Naive thymus-derived CD8-positive, alpha-beta T cell (primary cell): ENCODE measurements at places on chromosomes 7 and 10.
A peak's percentile ranks its signal among the peaks of the same experiment; 100 is the strongest.

DNA sequence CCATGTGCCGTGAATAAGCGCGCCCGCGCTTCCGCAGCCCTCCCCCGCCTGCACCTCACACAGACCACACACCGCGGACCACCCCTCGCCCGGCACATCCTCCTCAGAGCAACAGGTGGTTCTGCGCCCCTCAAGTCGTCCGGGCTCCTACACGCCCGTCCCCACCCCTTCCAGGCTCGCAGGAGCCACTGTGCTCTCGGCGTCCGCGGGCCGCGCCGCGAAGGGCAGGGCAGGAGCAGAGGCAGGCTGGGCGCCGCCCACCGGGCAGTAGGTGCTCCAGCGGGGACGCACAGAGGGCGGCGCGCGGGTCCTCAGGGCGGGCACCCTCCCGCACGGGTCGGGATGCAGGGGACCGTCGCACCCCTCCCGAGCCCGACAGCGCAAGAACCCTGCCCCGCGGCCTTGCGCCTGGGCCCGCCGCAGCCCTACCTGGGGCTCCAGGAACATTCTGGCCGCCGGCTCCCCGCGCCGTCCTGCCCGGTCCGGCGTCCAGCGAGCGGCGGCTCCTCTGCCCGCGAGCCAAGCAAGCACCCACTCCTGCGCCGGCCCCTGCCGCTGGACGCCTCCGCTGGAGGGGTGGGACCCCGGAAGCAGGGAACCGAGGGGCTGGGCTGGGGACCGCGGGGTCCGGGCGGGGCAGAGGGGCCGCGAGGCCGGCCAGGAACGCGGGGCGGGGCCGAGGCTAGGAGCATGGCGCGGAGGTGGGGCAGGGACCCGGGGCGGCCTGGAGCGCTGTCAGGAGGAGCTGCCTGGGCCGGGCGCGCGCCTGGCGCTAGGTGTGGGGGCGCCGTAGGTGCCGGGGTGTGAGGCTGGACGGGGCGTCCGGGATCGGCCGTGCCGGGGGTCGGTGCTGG is 37.4 kb downstream of the RASGEF1A start:
- DNase-seq, result peak; percentile 23

- no peak for DNase-seq
Measured at GRCh38 chr10:99382176-99382575, 48.2 kb downstream of the GOT1 start.

DNA sequence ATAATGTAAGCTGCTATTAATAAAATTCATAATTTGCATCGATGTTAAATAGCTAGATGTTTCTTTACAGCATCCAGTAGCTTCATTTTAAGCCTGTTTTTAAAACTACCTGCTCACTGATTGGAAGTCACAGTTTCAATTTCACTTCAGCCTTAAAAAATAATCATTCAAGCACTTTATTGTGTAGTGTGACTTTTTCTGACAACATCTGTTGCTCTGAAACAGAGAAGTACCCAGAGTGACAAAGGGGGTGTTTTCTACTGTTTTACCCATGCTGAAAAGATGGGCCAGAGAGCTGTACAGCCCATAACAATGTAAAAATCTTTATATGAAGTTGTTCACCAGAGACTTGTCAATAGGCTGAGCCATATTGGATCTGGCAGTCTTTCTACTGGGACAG is 437.2 kb downstream of the MDFIC start:
- DNase-seq, result no peak

- DNase-seq, result no peak
Measured at GRCh38 chr10:60139798-60140566, 233.6 kb upstream of the CCDC6 start.

- DNase-seq, result no peak
Measured at GRCh38 chr10:32854435-32854834, 103.6 kb downstream of the ITGB1 start.

DNA sequence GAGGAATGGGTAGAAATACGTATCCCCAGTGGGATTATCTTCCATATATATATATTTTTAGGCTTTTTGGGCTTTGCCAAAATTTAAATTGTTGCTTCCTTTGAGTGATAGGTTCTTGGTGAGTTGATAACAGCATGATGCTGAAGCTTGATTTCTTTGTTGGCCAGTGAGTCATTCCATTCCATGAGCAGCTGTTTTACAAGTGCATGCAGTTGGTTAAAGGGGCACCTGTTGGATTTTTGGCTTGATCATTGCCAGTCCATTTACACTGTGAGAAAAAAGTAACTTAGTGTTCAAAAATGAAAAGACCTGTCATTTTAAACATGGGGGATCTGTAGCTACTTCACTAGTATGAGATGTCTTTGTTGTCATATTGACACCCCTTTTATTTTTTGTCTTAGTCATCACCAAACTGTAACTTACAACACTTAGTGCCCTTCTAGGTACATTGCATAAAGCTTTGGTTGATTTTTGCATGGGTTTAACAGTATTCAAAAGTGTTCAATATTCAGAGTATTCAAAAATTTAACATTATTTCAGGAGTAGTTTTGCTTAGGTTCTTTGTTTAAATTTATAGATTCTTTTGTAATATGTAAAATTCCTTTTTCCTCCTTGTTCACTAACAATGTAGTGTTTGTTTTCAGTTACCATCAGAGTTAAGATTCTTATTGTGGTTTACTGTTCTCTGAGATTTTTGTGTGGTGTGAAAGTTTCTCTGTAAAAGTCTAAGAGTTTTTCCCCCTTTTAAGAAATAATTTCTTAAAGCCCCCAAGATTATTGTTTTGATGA is 8.8 kb downstream of the AKAP9 start:
- DNase-seq, result no peak
